Transverse colon (tissue), 4 donors: ENCODE measurements at places on chromosomes 7 and 10. TPM values are rescaled to one million over a fixed set of nuclear protein-coding genes. Genes with fewer than 3 reads are reported as not detected.

DNA sequence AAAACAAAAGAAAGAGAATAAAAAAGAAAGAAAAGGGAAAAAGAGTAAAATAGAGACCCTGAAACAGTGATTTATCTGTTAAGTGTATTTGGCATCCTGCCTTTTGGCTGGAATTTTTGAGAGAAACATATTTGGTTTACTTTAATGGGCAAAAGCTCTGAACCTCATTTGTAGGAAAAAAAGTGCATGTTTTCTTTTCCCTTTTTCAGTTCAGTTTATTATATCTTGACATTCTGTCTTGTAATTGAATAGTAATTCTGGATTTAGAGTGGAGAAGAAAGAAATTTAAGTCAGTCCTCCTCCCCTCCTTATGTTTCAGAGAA is 69.5 kb downstream of the ARID5B start:
- DNase-seq: no peak

- DNase-seq: no peak
Measured at GRCh38 chr7:3497796-3498195, 196.7 kb downstream of the SDK1 start.

ANKRD30A gene
- not detected for total RNA-seq

TEX47 gene
- not detected for total RNA-seq

GJD4 gene
- total RNA-seq: not detected

HABP2 gene
- total RNA-seq: not detected
